Globus pallidus (tissue), 1 donor: ENCODE measurements at places on chromosomes 3 and 15.
A peak's percentile ranks its signal among the peaks of the same experiment; 100 is the strongest.

- DNase-seq, result no peak
Observed at GRCh38 chr3:171268677-171269076, 191.5 kb downstream of the TNIK start.

- DNase-seq, result no peak
Observed at GRCh38 chr3:33929813-33930212, 131.4 kb downstream of the PDCD6IP start.

- DNase-seq, result peak; percentile 33
Observed at GRCh38 chr15:78454992-78455391, 17.0 kb downstream of the IREB2 start.

DNA sequence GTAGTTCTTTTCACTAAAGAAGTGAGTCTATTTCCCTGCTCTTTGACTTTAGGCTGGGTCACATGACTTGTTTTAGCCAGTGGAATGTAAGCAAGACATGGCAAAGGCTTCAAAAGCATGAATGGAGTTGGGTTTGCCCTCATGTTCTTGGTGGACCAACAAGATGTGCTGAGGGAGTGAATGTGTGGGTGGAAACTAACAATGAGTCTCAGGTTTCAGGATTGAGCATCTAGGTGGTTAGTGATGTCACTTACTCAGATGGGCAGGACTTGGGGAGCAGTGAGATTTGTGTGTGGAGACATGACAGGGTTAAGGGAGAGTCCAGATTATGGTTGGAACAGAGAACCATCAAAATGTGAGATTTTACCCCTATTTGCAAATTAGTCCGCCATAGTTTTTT is 181.4 kb upstream of the UBE2E1 start:
- no peak for DNase-seq

- peak; percentile 58 for DNase-seq
Observed at GRCh38 chr15:62853114-62853840, 189.3 kb upstream of the TPM1 start.

- no peak for DNase-seq
Observed at GRCh38 chr3:8020047-8020841, 481.4 kb upstream of the LMCD1 start.

DNA sequence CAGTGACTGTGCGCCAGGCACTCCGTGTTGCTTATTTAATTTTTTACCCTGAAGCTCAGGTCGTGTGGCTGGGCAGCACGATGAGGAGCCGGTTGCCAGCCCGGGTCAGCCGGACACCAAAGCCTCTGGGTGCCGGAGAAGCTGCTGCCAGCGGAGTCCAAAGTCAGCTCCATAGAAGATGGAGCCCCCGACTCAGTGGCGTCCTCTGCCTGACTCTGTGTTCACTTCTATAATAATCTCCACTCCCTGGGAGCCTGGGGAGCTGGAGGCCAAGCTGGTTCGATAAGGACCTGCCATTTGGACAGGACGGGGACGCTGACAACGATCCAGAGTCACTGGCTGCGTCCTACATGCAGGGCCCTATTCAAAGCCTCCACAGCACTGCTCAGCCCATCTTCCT is 78.6 kb downstream of the VGLL4 start:
- DNase-seq, result no peak

DNA sequence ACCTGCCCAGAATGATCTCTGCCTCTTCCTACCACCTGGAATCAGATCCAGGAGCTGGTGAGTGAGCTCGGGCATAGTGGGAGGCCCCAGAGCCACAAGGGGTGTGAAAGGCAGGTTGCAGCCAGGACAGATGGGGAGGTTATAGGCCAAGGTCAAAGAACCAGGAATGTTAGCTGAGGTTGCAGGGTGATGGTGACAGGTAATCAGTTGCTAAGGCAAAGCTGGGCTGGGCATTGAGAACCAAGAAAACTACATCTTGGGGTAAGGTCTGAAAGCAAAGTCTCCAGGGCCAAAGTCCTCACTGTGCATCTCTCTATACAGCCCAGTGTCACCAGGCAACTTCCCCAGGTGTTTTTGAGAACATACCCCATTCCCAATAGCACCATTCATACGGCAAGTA is 38.4 kb upstream of the SLC6A11 start:
- DNase-seq, result no peak

- no peak for DNase-seq
Observed at GRCh38 chr3:113063126-113063894, 72.5 kb downstream of the GTPBP8 start.

- no peak for DNase-seq
Observed at GRCh38 chr3:120153294-120153693, 59.0 kb upstream of the GSK3B start.

DNA sequence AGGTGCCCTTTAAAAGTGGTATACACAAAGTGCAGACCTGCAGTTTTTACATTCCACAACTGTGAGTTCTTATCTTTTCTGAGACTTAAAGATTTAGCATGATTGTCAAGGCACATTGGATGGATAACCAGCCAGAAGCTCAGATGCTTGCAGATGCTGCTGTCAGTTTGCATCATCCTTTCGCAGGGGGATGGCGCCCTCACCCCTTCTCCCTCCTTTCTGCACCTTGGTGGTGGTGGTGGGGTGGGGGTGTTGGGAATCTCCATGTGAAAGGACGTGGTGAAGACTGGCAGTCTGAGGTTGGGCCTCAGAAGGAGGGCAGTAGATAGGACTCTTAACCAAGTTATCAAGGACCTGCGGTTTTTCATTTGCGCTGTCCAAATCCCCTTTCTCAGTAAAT is 309.6 kb upstream of the SEMA6D start:
- no peak for DNase-seq

- no peak for DNase-seq
Observed at GRCh38 chr15:71154607-71155200, 39.4 kb downstream of the THSD4 start.

DNA sequence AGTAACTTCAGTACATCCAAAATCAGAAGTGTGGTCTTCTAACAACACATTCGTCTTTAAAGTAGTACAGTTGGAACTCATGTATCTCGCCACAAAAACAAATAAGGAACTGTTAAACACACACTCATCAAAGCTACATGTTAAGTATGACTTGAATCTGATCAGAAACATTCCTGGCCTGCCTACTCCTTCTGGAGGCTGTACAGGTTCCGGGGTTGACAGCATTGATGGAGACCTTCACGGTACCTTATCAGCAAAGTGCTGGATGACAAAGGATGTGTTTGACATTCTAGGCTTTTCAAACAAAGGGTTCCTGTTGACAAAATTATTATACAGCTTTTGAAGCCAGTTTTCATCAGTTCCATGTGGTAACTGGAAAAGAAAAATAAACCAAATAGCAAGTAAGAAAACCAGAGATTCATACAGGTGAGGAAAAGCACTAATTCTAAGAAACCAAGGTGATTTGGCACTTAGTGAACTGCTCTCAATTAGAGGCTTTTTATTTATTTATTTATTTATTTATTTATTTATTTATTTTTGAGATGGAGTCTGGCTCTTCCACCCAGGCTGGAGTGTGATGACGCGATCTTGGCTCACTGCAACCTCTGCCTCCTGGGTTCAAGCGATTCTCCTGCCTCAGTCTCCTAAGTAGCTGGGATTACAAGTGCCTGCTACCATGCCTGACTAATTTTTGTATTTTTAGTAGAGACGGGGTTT is 44.3 kb downstream of the MYO5C start:
- DNase-seq, result no peak

GRCh38 chr3:124700880-124701684 is 29.2 kb upstream of the UMPS start:
- DNase-seq, result no peak

- no peak for DNase-seq
Observed at GRCh38 chr3:143590660-143591059, 257.6 kb downstream of the SLC9A9 start.

DNA sequence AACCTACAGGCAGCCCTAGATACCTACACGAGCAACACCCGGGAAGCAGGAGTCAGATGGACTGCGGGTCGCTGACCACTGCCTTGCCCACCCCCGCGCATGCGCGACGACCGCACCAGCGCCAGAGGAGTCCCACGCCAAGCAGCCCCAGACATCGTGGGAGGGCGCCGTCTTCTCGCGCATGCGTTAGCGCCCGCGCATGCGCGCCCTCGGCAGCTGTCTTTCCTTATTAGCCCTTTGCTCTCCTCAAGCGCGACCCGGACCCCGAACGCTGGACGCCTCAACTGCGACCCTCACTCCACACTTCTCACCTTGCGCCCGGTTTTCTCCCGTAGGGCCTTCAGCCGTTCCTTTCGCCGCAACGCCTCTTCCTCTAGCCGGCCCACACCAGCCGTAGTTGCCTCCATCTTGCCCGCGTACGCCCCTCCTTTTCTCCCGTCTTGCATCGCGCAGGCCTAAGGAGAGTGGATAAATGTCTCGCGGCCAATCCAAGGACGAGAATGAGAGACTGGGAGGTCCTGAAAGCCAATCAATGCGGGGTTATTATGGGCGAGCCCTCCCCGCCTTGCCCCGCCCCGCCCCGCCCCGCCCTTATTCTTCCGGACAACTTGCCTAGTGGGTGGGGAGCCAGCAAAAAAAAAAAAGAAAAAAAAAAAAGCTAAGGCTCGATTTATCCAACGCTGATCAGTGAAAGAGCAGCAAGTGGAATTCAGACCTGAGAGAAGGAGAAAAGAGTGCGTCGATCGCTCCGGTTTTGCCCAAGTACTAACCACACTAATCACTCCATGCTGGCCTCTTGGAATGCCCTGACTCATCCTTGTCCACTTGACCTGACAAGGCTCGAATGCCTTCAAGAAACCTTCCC is at the start of gene CCDC12:
Gene CCDC12 (minus strand): TSS at position 420 of the 865 bp plus-strand sequence. CDS start 13 bp downstream, at position 407.
- peak; percentile 98 for DNase-seq

DNA sequence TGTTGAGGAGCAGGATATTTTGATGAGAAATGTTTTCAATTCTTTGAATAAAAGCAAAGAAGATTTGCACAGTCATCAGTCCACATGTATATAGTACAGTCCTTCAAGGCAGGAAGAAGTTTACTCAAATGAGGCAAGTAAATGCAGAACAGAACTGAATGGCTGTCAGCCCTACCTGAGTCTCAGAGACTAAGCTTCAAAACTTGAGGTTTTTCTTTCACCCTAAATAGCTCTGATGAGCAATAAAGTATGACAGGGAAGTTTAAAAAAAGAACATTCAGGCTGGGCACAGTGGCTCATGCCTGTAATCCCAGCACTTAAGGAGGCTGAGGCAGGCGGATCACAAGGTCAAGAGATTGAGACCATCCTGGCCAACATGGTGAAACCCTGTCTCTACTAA is 232.5 kb downstream of the SUCLG2 start:
- no peak for DNase-seq

DNA sequence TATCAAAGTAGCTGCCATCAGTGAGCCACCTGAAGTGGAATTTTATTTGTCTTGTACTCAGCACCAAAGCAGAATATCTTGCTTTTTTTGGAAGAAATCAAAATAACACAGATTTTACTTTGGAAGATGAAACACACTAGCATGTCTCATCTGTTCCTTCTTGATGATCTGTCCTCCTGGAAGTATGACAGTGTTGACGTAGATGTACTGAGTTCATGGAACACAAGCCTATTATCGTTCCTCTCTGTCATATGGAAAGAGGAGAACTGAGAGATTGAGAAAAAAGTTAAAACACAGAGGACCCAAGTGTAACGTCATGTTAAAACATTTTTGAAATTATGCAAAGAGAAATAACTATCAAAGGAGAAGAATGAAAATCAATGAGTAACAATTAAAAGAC is 340.2 kb downstream of the ROBO2 start:
- no peak for DNase-seq

DNA sequence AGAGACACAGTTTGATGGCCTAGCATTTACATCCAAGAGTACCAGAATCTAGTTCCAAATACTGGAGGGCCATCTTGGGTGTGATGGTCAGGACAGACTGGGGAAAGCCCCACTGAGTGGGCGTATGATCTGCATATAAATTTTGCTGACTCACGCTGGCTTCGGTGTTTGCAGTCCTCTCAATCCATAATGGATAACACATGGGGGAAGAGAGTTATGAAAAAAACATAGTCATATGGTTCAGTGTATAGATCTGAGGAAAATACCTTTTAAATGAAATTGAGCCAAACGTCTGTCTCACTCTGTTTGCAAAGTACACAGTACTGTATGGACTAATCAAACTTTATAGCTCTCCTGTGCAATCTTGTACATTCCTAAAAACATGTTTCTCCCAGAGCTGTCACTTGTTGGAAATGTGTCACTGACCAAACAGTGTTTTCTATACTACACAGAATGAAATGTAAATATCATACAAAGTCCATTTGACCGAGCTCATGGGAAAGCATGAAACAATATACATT is 125.3 kb upstream of the THBS1 start:
- DNase-seq, result no peak

- DNase-seq, result no peak
Observed at GRCh38 chr15:80138961-80139360, 13.8 kb upstream of the FAH start.

DNA sequence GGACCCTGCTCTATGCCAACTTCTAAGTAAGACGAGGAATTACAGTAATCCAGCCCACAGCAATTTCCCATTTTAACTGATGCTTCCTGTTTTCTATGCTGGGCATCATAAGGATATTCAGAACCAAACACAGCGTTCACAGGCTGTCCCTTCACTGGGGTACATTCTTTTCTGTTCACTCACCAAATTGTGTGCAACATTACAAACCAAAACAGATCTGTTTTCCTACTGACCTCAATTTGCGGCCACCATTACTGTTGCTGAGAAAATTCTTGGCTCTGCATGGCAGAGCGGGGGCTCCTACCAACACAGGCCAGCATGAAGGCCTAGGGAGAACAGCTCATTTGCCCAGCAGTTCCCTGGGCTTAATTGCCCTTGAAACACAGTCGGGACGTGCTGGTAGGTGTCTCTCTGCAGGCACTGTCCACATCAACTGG is 76.5 kb downstream of the MYO1E start:
- no peak for DNase-seq

- DNase-seq, result no peak
Observed at GRCh38 chr3:106821801-106822200, 555.4 kb upstream of the CCDC54 start.
